Hematopoietic multipotent progenitor cell treated with erythropoietin and hydrocortisone succinate and interleukin-3 and kit ligand, for 4 days (in vitro differentiated cells): ENCODE measurements at places on chromosomes 6 and 20.

DNA sequence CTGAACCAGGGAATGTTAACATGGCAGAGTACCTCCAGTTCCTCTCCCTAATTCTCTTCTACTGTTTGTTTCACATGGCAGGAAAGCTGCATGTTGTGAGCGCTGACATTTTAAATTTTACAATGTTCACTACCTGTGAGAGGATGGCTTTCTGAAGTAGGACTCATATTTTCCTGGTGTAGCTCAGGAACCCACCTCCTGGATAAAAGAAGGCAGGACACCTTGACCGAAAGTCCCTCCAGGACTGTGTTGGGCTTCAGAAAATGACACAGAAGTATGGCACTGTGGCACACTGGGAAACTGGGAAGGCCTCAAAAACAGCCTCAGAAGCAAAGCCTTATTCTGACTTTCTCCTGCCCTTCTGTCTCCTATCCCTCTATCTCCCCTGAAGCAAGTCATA lies 33.3 kb downstream of the PTPRK start:
- no peak for DNase-seq

DNA sequence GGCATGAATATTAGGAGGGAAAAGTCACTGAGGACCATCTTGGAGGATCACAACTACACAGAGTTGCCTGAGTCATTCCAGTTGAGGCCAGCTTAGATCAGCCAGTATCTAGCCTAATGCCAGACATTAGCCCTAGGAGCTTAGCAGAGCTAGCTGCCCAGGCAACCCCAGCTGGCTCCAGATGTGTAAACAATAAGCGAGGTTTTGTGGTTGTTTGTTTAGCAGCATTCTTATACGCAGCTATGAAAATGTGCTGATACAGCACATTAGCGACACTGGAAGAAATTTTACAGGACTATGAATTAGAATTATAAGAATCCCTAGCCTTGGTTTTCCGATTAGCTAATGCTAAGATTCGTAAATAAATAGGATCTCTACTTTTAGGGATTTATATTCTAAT lies 59.3 kb downstream of the BTBD3 start:
- no peak for DNase-seq

- DNase-seq, result no peak
These were observed 394.1 kb upstream of the AGPAT4 start for GRCh38 chr6:161667957-161668356.

DNA sequence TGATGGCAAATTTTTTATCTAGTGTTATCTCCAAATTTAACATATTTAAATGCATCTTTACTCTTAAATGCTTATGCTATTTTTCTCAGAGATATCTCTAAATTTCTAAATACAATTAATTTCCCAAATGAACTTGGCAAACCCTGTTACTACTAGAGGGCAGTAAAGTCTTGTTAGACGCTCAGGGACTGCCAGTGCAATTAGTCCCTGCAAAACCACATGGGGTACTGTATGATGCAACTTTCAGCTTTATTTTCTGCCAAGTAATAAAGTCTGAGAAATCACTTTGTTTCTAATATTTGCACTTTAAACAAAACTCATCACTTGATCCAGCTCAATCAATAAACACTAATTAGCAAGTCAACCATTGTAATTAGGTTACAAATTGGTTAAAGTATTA lies 76.0 kb upstream of the ADGRB3 start:
- peak; percentile 3 for DNase-seq

- DNase-seq, result peak; percentile 60
These were observed 118.2 kb downstream of the SLC16A10 start for GRCh38 chr6:111205502-111205901.

- no peak for DNase-seq
These were observed 428.3 kb downstream of the ADGRB3 start for GRCh38 chr6:69063401-69063800.

DNA sequence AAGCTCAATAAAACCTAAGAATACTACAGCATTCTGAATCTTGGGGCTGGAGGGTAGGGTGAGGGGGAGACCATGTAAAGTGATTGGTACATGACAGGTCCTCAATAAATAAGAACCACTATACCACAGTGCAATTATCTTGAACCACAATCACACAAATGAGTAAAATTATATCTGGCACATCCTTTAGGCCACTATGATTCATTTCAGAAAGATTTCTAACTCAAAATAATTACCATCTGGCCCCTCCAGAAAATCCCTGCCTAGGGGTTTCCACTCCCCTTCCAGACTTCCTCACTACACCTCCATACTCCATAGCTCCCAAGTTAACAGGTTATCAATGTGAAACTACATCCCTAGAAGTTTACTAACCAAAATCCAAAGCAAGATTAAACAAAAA lies 19.7 kb downstream of the AKIRIN2 start:
- DNase-seq, result no peak

GRCh38 chr20:24672886-24673677 lies 203.7 kb downstream of the SYNDIG1 start:
- no peak for DNase-seq

DNA sequence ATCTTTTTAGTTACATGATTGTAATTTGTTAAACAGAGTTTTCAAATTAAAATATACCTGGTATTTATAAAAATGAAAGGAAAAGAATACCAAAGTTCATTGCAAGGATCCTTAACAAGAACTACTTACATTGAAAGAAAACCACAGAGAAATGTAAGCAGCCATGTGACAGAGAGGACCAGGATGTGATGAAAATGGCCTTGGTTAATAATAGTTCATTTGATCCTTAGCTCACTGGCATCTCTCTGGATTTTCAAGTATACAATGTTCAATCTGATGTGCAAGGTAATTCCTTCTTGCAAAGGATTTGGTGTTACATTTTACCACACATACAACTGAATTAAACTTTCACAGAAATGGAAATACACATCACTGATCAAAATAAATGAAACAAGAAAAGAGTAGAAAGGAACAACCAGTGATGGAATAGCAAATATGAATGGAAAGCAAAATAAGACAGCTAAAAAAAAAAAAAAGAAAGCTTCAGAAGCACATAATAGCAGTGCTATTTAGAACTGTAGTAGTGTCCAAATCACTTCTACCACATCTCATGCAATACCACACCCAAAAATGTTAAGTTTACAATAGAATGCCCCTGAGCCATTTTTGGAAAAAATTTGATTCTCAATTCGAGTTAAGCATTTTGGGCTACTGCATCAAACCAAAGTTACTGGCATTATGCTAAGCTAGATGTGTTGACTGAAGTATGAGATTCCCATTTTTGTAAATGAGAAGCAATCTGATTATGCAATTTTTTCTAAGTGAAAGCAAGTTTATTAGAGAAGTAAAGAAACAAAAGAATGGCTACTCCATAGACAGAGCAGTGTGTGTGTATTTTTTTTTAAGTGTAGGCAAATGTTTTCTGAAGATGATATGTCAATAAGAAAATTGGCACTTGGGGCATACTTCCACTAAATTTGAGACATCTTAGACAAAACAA lies 22.6 kb upstream of the HLA-A start:
- DNase-seq, result no peak

DNA sequence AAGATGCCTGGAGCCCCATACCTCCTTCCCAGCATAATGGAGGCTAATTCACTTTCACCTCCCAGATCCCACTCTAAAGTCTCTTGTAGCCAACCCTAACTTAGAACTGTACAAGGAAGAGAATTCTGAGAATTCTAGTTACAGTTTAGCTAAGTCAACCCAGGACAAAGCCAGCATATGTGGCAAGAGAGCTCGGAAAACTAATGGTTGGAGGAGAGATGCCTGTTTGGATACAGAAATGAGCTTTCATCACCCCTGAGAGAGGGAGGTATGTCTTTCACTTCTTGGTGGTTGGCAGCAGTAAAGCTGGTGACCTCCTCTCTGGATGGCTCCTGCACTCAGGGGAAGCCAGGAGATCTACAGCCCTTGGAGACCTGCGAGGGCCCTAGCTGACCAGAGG lies 252.6 kb upstream of the SUPT3H start:
- no peak for DNase-seq

- DNase-seq, result peak; percentile 84
These were observed 155.8 kb downstream of the MBOAT1 start for GRCh38 chr6:20056350-20056992.

- no peak for DNase-seq
These were observed 48.4 kb downstream of the MTFR2 start for GRCh38 chr6:136201732-136202131.
